G401 (cell line): ENCODE measurements at places on chromosomes 12 and 14.

GRCh38 chr12:104310751-104311633 is 7.5 kb downstream of the EID3 start:
- DNase-seq: no peak

DNA sequence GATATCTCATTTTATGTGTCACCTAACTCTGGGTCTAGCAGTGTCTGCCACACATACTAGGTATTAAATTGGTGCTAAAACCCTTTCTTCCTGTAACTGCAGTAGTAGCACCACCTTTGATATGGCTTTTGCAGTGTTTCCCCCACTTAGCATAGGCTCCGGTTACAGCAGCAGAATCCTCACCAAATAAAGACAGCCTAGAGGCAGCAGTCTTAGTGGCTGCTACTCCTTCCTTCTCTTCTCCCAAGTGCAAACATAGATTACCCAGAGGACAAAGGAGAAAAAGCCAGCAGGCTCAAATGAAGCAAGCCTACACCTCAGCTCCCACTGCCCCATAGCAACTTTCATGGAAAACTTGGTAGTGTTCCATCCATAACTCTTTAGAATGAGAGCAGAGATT is 30.1 kb upstream of the ABCC9 start:
- DNase-seq: no peak

DNA sequence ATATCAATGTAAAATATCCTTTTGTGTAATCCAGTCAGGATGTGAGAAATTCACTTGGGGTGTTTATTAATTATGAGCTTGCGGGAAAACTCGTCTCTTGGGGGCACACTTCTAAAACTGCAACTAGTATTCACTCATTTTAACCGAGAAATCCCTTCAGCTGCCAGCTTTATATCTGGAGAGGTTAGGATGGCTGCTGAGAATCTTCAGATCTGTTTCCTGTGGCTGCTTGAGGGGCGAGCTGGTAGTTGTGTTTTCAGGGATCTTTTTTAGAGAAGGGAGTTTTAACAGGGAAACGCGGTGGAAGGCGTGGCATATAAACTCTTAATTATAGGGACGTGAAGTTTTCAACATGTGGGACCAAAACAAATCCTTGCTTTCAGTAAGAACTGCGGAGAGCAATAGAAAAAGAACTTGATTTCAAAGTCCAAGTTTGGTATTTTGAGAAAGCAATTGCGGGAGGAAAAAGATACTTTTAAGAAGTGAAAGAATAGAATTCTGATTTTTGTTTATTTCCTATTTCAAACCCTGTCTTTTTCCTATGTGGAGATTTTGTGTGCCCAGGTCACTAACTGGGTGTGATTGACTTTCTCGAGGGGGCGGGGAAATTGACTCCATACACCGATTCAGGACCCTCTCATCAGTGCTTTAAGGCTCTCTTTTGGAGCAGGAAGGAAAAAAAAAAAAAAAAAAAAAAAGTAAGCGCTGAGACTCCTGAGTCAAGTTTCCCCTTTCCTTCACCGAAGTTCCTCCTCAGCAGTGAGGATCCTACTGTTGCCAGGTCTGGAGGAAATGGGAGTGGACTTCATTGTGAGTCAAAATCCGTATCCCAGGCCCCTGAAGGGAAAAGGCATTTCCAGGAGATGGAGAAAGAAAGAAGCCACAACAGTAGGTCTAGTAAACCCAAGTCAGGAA is 1.1 kb downstream of the PPFIBP1 start:
- no peak for DNase-seq

GRCh38 chr12:132130690-132131089 is 13.4 kb downstream of the DDX51 start:
- no peak for DNase-seq

DNA sequence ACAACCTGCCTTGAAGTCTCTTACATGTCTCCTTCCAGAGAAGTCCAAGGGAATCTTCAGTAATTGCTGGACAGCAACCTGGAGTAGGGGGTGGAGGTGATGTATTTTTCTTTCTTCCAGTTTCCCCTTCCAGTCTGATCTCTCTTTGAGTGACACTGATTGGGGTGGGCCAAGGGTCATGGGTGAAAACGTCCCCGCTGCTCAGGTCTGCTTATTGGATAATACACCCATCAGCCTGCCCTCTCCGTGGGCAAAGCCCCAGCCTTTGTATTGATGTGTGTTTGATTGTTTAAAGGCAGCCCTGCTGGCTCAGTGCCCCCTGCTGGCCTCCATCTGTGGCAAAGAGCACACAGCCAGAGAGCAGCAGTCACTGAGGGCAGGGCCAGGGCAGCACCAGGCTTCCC is 35.7 kb upstream of the ATP2A2 start:
- peak; percentile 24 for DNase-seq

DNA sequence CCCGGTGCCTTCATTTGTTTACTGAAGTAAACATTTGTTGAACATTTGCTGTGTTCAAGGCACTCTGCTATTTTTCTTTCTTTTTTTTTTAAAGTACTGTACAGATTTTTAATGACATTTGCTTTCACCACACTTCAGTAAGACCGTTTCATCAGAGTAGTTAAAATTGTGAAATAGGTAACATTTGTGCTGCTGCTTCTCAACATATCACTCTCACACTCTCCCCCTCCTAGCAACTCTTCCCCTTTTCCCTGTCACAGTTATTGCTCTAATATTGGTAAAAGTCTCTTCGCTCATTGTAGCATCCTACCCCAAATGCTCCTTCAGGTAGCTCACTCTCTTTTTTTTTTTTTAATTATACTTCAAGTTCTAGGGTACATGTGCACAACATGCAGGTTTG is 49.6 kb downstream of the SRGAP1 start:
- DNase-seq: no peak

GRCh38 chr12:74984631-74985030 is 225.0 kb downstream of the KCNC2 start:
- DNase-seq: no peak

DNA sequence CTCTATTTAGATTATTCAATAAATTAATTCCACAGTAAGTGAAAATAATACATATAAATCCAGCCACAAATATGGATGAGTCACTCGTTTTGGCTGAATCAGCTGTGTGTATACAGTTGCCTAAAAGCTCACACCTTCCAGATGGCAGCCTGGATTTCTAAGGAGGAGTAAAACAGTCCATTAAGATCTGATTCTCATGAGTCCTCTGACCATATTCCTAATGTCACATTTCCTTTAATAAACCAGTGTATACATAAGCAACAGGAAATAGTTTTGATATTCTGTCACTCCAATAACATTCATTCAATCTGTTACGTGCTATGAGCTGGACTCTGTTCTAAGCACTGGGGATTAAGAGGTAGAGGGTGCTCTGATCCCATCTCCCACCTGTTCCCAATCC is 21.8 kb downstream of the MDM1 start:
- no peak for DNase-seq

DNA sequence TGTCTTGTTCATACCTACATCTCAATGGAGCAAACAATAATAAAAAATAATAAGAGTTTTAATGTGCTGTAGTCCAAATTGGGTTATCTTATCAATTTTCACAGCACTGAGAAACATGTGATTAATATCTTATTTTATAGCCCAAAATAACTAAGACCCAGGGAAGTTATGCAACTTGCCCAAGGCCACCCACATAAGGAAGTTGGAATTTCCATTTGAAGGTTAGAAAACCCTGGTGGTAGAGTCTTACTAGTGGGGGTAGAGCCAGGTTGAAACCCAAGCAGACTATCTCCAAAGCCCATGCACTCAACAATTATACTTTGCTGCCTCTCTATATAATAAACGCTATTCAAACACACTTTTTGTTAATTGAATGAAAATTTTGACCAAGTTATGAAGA is 270.0 kb upstream of the CAND1 start:
- DNase-seq: no peak

GRCh38 chr14:93049867-93050331 is 65.8 kb downstream of the ITPK1 start:
- DNase-seq: no peak
